ENCODE measurements at places on chromosomes 4 and X.

DNA sequence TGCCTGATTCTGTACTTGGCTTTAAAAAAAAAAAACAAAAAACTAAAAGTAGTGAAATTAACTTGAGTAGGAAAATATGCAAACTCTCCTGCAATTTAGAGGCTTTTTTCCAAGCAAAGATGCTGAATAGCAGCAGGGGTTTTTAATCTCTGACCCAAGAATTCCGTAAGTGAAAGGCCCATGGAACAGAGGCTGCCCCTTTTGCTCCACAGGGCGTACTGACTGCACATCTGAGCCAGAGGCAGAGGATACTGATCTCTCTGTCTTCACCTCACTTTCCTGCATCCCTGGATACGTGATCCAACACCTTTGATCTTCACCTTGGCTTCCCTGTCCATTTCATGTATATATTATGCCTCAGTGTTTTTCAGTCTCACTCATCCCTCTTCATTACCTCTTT lies 3.9 kb downstream of the FAM149A start:
- no peak for DNase-seq

DNA sequence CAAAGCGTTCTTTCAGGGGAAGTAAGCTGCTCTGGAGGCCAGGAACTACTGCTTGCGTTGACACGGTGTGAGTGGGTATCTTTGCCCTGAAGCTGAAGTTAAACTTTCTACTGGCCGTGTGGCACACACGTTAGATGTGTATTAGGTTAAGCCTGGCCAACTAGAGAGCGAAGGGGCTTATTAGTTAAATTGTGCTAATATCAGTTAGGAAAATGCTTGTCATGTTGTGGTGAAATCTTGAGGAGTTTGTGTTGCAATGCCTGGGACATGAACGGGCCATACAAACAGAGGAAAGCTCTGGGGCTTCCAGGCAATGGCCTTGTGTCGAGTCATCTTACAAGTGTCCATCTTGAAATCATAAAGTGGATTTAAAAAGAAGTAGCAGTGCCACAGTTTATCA lies 62.6 kb downstream of the NSUN7 start:
- DNase-seq, result no peak

- DNase-seq, result no peak
These were observed 102.4 kb upstream of the VCX2 start for GRCh38 chrX:8273451-8273895.

GRCh38 chr4:173590697-173591096 lies 60.7 kb upstream of the HAND2 start:
- DNase-seq, result no peak

DNA sequence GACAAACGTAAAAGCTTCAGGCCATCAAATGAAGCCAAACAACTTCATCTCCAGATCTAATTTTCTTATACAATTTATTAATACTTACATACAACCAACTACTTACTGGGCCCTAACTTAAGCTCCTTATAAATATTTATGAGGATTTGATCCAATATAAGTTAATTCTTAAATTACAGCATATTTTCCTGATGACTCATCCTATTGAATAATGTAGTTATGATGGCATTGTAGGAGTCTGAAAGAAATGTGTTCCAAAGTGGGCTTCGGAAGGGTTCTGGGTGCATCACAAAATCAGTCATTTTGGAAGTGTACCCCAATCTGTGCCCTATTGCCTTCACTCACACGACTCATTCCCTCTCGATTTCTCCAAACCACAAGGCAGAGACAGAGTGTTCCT lies 455.1 kb upstream of the CTSO start:
- DNase-seq, result no peak

GRCh38 chr4:30945586-30945985 lies 225.4 kb downstream of the PCDH7 start:
- DNase-seq, result no peak

- DNase-seq, result no peak
These were observed 39.1 kb downstream of the NHS start for GRCh38 chrX:17414027-17414658.

- no peak for DNase-seq
These were observed 19.6 kb downstream of the NSDHL start for GRCh38 chrX:152850465-152850864.

GRCh38 chrX:118495958-118496762 lies 545 bp downstream of the DOCK11 start:
- no peak for DNase-seq

GRCh38 chr4:52640808-52641565 lies 18.1 kb downstream of the USP46 start:
- DNase-seq, result peak; percentile 38

- no peak for DNase-seq
These were observed 5.8 kb downstream of the BMP2K start for GRCh38 chr4:78781924-78782323.

- DNase-seq, result peak; percentile 19
These were observed 455.2 kb downstream of the PCDH7 start for GRCh38 chr4:31175242-31175910.

DNA sequence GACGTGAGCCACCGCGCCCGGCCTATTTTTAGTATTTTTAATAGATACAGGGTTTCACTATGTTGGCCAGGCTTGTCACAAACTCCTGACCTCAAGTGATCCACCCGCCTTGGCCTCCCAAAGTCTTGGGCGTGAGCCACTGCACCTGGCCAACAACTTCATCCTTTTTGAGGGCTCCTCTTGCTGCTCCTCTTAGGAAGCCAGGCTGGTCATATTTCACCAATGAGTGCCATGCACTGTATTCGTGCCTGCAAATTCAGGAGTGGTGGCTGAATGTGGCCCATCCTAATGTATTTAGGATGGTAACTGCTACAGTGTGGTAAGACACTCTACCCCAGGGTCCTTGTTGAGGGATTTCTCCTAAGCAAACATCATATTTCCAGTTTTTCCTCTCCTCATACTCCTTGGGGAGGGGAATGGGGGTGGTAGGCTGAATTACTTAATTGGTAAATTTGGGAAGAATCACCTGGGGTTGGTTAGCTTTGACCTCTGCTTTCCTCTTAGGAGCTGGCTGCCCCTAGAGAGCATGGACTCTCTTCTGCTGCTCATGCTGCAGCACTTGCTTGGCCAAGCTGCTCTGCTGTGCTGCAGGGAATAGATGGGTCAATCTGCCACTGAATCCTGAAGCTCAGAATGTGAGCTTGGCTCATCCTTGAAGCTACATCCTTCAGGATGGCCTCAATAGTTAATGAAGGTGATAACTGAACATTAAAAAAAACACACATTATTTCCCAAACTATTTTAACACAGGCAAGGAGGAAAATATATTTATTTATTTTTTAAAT lies 167.4 kb downstream of the HS3ST1 start:
- no peak for DNase-seq

DNA sequence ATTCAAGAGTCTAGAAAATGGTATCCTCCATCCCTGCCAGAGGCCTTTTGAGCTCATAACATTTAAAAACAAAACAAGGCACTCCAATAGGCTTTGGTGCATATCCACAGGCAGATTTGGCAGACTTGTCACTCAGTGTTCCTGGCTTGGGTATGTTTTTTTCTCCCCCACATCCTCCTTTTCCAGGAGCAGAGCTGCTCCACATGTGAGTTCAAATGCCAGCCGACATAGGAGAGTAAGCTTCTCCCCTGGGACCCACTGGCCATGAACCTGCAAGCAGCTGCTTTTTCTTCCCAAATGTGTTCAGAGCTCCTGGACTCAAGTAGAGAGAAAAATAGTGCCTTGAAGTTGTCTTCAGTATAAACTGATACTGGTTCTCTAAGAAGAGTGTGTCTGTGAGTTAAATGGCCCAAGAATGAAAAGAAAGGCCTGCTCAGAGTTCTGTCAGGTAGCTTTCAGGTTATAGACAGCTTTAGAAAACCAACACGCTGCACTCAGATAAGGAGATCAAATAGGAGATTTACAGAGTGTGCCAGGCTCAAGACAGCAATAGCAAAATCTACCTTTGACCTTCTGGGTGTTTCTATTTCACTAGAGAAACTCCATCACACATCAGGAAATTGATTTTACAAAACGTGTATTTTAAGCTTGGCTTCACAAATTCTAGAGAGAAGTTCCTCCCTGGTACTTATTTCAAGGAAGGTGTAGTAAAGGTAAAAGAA lies 162.5 kb upstream of the GALNT7 start:
- no peak for DNase-seq

DNA sequence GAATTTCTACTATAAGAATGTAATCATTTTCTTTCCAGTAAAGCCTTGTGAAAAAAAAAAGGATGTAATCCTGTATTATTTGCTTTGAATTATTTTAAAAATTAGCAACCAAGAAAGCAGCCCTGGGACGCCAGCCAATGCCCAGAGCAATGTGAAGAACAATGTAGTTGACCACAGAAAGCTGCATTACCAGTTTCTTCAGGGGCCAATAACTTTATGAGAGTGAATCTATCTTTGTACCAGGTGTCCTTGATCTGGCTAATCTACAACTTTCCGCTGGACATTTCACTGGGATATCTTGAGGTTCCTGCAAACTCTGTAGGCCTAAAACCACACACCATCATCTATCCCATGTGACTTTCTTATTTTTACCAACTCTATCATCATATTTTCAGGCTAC lies 7.6 kb upstream of the KLHL2 start:
- DNase-seq, result no peak

DNA sequence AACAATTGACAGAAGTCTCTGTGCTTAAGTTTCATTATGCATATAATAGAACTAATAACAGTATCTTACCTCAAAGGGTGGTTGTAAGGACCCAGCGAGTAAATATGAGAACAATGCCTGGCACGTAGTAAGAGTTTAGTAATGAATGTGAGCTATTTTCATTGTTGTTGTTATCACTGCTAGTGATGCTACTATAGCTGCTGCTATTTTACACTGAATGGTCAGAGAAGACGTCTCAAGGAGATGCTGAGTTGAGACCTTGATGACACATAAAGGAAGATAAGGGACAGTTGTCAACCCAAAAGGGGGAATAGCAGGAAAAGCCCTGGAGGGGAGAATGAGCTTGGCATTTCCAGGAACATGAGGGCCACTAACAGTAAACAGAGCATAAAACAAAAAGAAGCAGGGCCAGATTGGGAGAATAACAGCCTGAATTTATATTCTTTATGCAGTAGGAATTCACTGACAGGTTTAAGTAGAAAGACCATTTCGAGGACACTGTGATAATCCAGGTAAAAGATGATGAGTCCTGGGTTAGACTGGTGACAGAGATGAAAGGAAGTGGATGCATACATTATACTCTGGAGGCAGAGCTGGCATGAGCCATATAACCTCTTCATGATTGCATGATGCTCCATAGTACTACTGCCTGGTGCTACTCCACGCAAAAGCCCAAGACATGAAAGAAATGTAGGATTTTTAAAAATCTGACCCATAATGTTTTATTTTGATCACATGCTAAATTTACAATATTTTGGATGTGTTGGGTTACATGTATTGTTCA lies 23.1 kb downstream of the ATP8A1 start:
- DNase-seq, result no peak

DNA sequence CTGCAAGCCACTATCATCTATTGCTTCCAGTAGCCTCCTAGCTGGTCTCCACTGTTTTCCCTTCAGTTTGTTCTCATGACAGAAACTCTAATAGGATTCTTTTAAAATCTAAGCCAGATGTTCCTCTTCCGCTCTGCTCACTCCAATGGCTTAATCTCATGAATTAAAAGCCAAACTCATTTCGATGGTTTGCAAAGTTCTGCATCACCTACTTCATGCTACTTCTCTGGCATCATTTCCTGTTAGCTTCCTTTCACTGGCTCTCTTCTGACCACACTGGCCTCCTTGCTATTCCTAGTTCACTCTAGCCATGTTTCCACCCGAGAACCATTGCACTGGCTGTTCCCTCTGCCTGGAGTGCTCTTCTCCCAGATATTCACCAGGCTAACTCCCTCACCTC lies 102.0 kb upstream of the LSM6 start:
- DNase-seq, result no peak

- no peak for DNase-seq
These were observed 3.3 kb downstream of the ING2 start for GRCh38 chr4:183507925-183508696.

DNA sequence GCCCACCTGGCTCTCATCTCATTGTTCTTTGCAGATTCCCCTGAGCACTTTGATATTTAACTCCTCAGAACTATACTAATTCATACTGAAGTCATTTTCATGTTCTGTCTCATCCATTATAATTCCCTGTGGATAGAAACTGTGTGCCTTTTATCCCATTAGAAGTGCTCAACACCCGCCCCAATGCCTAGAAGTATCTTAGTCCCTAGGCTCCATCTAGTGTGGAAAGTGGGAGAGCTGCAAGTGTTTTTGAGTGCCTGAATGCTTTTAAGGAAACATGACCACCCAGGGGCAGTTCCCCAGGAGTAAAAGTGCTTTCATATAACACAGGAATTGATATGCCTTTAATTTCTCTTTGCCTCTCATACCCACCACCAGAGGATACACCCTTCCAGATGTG lies 117.0 kb downstream of the CHRDL1 start:
- no peak for DNase-seq

DNA sequence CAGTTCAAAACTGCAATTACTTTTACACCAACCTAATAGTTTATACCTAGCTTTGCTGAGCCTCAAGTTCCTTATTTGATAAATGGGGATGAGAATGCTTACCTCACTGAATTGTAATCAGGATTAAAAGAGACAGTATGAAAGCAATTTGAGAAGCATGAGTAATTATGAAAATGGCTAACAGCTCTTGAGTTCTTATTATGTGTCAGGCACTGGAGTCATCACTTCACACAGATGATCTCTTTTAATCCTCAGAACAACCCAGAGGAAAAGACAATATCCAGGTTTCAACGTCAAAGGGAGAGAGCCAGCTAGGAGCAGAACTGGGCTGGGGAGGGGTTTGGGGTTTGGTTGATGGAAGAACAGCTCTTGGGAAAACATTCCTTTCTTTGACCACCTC lies 221.0 kb upstream of the NWD2 start:
- no peak for DNase-seq

DNA sequence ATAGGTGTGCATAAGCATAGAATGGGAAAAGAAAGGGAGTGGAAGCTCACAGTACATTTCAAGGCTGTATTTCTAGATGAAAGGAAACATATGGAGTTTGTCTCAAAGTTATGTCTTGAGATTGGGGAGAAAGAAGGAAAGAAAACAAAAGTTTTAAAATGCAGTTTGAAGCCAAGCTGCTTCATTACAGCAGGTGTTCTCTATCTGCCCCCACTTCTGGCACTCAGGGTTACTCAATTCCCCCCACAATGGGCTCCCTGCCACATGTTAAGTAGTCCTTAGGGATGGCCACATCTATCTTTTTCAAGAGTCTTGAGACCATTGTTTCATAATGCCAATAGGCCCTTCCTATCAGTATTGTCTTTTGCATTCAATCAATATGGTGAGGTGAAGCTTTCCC lies 367.4 kb upstream of the ANXA10 start:
- DNase-seq, result no peak

- no peak for DNase-seq
These were observed 298.4 kb downstream of the RAPGEF2 start for GRCh38 chr4:159401226-159401712.
